ENCODE measurements at places on chromosomes 4 and X.
A peak's percentile ranks its signal among the peaks of the same experiment; 100 is the strongest.

DNA sequence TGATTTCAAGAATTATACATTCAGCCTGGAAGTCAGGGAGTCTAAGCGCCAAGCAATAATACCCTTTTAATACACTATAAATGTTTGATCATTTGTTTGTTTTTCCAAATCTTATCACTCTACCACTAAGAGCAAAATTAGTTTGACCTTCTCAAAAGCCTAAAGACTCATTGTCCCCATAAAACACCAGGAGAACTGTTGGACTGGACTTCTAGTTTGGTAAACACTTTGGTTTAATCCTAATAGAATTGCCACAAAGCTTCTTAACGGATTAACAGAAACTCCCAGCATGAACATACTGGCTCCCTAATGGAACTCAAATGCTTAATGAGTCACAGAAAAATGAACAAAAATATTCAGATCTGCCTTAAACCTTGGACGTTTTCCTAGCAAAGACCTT lies 34.9 kb downstream of the SYTL5 start:
- no peak for DNase-seq

DNA sequence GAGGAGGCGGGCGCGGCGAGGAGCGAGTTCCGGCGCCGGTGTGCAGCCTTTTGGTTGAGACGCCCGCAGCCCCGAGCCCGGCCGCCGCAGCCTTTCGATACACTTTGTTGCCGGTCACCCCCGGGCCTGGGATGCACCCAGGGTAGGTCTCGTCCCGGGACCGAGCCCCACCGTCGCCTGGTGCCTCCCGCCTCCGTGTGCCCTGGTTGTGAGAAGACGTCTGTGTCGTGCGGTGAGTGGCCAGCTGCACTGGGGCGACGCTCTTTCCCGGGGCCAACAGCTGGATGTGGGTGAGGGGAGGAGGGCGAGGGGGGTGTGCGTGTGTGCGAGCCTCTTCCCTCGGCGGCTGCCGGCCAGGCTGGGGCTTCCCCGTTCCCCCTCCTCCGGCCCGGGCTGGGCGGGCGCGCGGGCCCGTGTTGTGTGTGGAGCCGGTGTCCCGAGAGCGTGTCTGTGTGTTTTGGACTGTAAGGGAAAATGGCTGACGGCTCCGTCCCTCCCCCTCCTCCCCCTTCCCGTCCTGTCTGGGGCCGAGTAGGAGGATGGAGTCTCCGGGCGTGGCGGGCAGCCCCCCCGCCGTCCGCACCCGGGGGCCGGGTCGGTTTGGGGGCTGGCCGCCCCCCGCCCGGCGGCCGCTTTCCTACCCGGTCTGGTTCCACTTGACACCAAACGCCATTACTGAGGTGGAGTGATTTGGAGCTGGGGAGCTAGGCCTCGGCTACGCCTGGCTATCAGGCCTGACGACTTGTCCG lies 807 bp downstream of the USP9X start:
- peak; percentile 72 for DNase-seq

DNA sequence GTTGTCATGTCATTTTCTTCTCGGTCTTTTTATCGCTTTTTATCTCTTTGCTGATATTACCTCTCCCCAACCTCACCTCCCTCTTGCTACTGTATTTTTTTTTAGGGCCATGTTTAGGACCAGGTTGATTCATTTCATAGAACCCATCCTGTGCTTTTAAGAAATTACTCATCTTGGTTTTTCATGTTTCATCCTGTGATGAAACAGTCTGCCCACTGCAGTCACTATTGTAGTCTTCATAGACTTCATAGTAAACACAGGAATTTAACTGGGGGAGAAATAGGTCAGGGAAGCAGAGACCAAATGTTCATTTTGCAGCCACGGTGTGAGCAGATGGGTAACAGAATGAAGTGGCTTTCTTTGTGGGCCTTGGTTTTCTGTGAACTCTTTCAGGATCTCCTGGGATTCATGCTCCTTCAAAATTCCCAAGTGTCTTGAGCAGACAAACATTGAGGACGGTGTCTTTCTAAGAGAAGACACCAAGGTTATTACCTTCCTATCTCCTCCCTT lies 161.8 kb downstream of the NAA11 start:
- DNase-seq: no peak

GRCh38 chrX:119753639-119754257 lies 4.6 kb upstream of the SOWAHD start:
- peak; percentile 44 for DNase-seq

DNA sequence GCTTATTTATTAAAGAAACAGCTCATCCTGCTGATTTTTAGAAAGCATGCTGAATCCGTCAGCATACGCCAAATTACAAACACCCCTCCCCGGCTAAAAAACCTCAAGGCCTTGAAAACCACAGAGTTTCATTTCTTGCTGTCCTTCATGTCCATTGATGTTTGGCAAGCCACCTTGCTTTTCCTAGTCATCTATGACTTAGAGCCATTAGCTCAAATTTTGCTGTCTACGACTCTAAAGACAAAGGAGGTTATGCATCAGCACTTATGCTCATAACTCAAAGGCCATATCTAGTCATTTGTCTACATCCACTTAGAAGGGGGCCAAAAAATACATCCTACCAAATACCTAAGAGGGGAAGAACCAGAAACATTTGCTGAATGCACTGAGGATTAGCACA lies 925.1 kb downstream of the PCDH7 start:
- DNase-seq: no peak

- no peak for DNase-seq
These were observed 10.2 kb downstream of the TLR3 start for GRCh38 chr4:186078981-186079638.
